BJ (cell line): ENCODE measurements at places on chromosomes 5 and 9.

DNA sequence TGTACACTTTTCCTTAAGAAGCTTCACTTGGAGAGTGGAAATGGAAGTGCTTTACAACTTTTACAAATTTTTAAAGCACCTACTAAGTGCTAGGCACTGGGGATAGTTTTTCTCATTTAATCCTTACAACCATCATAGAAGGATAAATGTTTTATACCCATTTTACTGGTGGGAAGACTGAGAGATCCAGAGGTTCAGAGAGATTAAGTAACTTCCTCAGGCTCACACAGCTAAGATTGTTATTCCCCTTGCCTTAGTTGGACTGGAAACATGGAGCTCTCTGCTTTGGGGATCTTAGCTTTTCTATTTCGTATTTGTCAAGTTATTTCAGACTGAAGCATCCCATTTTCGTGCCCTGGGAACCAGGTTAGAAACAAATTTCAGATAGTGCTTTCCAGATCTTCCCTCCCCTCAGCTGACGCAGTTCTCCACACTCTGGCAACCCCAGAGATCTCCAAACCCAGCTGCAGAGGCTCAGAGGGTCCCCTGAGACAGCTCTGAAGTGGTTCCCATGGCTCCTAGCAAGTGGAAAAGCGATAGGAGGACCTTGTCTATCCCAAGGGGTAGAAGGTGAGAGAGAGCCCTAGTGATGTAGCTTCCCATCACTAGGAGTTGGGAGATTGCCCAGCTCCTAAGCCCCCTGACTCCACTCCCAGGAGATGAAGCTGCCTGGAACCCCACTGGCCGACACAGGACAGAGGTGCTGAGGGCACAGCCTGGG, 16.2 kb upstream of the GABBR2 start:
- no peak for DNase-seq

GRCh38 chr5:15579193-15579990, 79.4 kb downstream of the FBXL7 start:
- DNase-seq, result peak; percentile 17

DNA sequence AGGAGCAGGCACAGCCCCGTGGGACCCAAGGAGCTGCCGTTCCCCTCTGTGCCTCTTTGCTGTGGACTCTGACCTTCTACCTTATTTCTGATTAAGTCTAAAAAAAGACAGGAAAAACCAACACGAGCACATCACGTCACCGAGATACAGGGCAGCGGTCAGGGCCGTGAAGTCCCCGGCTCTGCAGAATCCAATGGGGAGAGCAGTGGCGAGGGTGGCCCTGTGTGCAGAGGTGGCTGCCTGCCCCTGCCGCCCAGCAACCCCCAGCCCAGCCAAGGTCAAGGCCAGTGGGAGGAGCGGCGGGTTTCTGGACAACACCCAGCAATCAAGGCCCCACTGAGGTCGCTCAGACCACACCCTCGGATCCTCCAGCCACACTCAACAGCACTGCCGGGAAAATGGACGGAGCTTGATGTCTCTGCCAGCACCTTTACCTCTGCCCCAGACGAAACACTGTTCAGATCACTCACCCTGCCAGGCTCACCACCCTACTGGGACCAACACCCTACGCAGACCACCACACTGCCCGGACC, 32.7 kb upstream of the SLC9A3 start:
- DNase-seq, result no peak

DNA sequence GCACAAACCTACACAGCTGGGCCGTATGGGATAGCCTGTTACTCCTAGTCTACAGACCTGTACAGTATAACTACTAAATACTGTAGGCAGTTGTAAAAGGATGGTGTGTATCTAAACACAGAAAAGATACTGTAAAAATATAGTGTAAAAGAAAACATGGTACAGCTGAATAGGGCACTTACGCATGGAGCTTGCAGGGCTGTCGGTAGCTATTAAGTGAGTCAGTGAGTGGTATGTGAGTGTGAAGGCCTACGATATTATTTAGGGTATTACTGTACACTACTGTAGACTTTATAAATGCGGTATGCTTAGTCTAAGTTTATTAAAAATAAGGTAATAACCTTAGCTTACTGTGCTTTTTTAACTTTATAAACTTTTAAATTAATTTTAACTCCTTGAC, 1.2 kb downstream of the ZCCHC9 start:
- no peak for DNase-seq

DNA sequence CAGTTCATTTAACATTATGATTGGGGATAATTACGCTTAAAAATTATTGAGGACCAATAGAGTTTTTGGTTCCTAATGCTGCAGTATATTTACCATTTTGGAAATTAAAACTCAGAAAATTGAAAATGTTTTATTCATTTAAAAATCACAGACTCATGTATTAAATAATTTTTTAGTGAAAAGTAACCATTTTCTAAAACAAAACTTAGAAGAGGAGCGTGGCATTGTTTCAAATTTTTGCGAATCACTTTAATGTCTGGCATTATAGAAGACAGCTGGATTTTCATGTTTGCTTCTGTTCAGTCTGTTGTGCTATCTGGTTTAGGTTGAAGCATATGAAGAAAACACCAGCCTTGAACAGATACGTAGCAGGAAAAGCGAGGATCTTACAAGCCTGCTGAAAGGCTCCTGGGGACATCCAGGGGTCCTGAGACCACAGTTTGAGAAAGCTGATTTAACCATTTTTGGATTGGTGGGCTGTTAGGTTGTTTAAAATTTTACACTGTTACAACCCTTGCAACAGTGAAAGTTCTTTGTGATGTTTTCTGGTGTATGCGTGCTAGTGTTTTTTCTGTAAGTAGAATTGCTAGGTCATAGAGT, 1.6 kb downstream of the ZFYVE16 start:
- no peak for DNase-seq

GRCh38 chr9:134240361-134240760, 76.0 kb upstream of the RNU6ATAC start:
- DNase-seq, result no peak

DNA sequence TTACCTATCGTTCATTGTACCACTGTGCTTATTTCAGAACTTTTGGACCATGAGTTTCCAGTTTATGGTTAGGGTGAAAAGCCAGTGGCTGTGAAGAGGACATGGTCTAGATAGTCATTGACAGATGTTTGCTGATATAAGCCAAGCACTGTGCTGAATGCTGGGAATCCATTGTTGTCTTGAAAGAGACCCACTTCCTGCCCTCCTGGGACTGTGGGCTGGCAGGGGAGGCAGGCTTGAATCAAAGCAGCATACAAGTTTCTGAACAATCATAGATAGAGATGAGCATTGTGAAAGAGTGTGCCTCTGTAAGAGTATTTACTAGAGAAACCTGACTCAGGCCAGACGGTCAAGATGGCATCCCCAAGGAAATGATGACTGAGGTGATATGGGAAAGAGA, 73.4 kb downstream of the NMUR2 start:
- DNase-seq, result no peak

GRCh38 chr5:51958473-51958872, 575.2 kb downstream of the ISL1 start:
- DNase-seq, result no peak

GRCh38 chr9:113963696-113964494, 87.8 kb downstream of the ZNF618 start:
- DNase-seq, result no peak

- no peak for DNase-seq
Measured at GRCh38 chr9:131349881-131350563, 43.9 kb upstream of the PRRC2B start.

DNA sequence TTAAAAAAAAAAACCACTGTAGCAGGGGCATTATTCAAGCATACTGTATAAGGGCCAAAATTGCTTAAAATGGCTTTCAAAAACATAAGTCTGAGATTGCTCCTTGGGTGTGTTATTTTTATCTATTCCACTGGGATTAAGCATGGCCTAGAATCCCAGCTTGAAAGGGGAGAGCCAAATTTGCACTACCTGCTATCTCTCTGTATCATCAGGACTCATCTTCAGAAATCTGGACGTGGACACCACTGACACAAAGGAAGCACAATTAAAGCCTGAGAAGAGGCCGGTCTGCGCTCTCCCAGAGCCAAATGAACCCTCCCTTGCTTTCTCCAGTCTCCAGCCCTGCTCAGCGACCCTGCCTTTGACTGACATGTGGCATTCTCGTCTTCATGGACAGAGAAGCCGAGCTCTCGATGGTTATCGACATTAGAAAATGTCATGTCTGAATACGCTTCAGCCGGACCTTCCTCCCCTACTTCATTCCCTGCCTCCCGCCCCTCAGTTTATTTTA, 151.3 kb downstream of the EBF1 start:
- no peak for DNase-seq

DNA sequence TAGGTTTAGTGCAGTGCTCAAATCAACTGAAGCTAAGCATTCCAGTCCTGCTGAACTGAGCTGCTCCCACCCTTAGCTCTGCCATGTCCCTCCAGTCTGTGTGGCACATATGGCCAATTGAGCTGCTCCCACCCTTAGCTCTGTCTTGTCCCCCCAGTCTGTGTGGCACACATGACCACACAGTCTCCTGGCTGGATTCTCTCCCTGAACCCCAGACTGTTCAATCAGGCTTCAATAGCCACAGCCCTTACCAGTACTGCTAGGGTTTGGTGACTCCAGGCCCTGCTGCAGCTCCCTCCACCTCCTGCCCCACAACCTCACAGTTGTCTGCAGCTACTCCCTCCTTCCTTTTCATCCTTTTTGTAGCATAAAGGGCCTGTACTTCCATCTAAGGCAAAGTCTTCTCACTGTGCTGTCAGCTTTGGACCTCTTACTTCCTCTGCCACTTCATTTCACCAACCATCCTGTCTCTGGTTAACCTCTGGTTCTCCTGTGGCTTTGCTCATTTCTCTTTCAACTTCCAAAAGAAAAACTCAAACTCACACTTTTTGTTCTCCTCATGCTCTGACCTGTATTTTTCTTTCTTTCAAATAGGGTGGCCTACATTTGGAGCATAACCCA, 50.8 kb downstream of the ADAMTS12 start:
- no peak for DNase-seq

DNA sequence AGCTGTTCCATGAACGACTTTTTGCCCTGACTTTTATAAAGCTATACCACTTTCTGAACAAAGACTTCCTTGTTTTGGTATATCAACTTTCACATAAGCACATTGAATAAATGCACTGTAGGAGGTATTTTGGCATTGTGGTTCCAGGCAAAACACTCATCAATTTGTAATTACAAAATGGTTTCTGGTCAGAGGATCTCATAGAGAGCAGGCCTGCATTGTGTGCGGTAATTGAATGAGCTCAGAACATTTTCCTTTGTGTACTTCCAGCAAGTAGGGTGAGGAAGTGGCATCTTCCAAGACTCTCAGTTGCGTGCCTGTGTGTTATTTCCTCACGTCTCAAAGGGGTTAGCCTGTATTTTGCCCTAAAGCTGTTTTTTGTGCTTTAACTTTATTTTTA, 89.2 kb downstream of the PDE6A start:
- DNase-seq, result no peak

DNA sequence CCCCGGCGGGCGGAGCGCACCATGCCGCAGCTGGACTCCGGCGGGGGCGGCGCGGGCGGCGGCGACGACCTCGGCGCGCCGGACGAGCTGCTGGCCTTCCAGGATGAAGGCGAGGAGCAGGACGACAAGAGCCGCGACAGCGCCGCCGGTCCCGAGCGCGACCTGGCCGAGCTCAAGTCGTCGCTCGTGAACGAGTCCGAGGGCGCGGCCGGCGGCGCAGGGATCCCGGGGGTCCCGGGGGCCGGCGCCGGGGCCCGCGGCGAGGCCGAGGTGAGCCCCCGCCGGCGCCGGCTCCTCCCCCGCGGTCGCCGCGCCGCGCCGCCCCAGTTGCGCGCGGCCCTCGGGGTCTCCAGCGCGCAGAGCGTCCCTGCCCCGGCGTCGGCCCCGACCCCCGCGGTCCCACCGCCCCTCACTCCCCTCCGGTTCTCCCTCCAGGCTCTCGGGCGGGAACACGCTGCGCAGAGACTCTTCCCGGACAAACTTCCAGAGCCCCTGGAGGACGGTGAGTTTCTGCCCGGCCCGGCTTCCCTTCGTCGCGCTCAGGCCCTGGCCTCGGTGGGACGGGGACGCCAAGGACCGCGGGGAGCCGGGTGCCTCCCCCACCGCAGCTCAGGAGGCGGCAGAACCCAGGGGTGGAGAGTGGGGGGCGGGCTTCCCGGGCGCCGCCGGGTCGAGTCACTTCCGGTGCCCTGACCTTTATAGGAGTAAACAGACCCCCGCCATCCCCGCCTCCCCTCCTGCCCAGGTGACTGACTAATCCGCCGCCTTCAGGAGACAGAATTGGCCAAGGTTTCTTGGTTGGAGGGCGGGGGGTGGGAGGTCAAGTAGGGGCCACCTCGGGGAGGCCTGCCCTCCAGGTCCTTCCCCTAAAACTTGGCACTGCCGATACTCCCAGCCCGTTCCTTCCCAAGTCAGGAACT, 665 bp downstream of the TCF7 start:
- no peak for DNase-seq

GRCh38 chr9:87089929-87090328, 142.6 kb upstream of the GAS1 start:
- no peak for DNase-seq

DNA sequence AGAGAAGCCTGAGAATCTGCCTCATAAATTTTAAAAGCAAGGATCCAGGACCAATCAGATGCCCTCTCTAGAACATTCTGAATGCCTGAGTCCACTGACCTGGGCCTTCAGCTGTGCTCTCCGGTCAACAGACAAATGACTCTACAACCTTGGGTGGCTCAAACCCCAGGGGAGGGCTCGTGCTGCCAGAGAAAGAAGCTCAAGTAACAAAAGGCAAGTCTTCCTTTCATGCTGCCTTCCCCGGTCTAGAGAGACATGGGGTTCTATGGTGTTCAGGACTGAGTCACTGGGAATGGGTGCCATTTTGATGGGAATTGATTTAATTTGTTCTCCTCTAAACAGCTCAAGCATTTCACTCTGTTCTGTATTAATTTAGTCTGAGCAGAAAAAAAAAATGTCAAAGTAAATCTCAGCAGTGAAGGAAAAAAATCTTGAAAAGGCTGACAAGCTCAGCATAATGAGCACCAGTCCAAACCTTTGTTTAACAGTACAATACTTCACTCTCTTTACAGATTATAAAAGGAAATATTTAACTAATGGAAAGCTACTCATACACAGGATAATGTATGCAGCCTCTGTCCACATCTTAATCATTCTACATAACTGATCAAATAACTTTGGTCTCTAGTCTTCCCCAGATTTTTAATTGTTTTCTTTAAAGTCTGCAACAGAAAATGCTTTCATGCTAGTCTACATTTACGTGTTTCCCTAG, 191.0 kb downstream of the GLIS3 start:
- no peak for DNase-seq

DNA sequence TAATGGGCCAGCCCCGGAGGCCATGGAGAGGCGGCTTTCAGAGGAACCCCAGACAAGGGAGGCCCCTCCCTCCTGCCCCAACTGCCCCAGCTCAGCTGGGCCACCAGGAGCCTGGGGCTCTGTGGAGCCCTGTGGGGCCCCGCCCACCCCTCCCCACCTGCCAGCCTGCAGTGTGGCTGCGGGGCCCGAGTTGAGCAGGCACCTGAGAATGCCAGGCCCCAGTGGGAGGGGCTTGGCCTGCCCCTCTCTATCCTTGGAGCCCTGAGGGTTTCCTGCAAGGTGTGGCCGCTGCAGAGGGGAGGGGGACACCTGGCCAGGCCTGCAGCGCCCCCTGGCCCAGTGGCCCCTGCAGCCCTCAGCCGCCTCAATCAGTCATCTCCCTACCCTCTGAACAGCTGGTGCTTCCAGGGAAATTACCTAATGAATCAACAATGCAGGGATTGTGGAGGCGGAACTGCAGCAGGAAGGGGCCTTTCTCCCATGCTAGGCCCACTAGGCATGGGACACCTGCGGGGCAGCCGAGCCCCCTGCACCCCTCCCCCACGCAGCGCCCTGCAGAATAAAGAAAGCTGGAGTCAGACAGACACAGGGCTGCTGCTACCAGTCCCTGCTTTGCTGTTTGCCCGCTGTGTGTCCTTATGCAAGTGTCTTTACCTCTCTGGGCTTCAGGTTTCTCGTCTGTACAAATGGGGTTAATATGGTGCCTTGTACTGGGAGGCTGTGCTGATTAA, 48.0 kb downstream of the LMX1B start:
- DNase-seq, result no peak

- no peak for DNase-seq
Measured at GRCh38 chr5:56620903-56621677, 194.3 kb upstream of the MAP3K1 start.
